ENCODE measurements at places on chromosomes 13 and 19.

DNA sequence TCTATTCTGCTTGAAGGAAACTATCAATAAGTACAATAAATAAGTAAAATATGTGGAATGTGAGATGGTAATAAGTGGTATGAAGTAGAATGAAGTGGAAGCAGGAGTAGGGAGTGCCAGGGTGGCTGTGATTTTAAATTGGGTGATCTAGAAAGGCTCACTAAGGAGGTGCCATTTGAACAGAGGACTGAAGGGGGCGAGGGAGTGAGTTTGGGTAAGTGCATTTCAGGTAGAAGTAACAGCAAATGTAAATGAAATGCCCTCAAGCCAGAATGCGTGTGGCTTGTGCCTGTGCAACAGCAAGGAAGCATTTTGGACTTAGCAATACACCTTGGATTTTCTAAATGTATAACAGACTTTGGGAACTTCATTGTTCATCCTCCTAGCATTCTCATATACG lies 77.1 kb downstream of the CCNA1 start:
- no peak overlapping the region for H3K27ac ChIP-seq
- no peak for DNase-seq
- no peaks in the 10 kb centered on the region for H3K4me1 ChIP-seq
- peaks cover 13% of the 10 kb centered on the region for H3K27me3 ChIP-seq
- no peak overlapping the region for H3K4me3 ChIP-seq

DNA sequence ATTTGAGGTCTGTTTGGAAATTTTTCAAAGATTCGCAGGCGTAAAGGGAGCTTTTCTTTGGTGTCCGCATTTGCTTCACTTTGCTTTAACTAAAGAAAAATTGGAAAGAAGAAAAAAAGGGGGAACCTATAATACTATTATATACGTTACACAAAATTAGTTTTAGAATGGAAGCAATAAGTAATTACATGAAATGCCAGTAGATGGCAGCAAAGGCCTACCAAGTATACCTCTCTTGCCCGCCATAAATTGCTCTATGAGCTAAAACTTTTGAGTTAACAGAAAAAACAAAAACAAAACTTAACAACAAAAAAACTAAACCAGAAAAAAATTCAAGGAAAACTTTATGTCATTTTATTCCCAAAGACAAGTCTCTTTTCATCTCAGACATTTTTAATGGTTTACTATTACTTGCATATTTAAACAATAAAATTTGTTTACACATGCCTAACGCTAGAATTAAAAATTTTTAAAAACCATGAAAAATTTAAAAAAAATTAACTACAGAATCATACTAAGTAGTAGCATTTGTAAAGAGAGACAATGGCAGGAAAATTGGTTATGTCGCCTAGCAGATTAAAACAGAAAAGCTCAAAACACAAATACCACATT lies 271.4 kb downstream of the NALCN start:
- H3K27ac ChIP-seq: no peak overlapping the region
- peaks cover 9% of the 10 kb centered on the region for H3K4me1 ChIP-seq
- no peaks in the 10 kb centered on the region for H3K36me3 ChIP-seq
- H3K27me3 ChIP-seq: no peaks in the 10 kb centered on the region
- no peak for DNase-seq

DNA sequence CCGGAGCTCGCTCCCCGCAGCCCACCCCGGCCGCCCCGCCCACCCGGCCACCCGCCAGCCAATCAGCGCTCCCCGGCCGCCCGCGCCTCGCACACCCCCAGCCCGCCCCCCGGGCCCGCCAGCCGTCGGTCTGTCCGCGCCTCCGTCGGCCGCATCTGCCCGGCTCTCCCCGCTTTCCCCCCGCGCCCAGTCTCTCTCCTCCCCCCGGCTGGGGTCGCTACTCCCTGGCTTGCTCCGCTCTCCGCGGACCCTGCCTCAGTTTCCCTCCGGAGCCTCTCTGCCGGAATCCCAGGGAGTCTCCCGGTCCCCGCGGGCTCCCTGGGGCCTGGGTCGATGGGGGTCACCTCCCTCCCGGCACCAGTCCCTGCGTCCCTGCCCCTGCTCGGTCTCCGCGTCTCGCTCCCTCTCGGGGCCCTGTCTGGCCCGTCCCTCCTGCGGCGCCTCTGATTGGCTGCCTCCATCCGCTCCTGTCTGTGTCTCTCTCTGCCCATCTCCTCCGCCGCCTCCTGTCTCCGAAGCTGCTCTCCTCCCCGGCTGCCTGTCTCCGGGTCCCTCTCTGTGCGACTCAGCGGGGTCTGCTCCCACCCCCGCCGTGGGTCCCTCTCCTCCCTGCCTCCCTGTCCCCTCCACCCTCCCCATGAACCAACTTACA lies 484 bp downstream of the IL11 start:
- peaks cover 94% of the 10 kb centered on the region for H3K27me3 ChIP-seq
- DNase-seq: no peak
- H3K36me3 ChIP-seq: peaks cover 31% of the 10 kb centered on the region
- H3K27ac ChIP-seq: peak overlapping the region; percentile 53

- peaks cover 21% of the 10 kb centered on the region for H3K27me3 ChIP-seq
- peak overlapping the region; percentile 37 for H3K4me3 ChIP-seq
- peak overlapping the region; percentile 69 for H3K27ac ChIP-seq
- peaks cover 7% of the 10 kb centered on the region for H3K36me3 ChIP-seq
- DNase-seq: peak; percentile 92
Measured at GRCh38 chr19:39237200-39238184, 7.3 kb downstream of the IFNL3 start.

- no peak overlapping the region for H3K4me3 ChIP-seq
- peaks cover 40% of the 10 kb centered on the region for H3K27me3 ChIP-seq
- no peaks in the 10 kb centered on the region for H3K36me3 ChIP-seq
- no peak overlapping the region for H3K27ac ChIP-seq
- no peaks in the 10 kb centered on the region for H3K4me1 ChIP-seq
Measured at GRCh38 chr13:113123226-113124201, 915 bp downstream of the F10 start.

GRCh38 chr13:31131470-31131961 lies 30.2 kb downstream of the HSPH1 start:
- H3K27ac ChIP-seq: no peak overlapping the region
- no peak overlapping the region for H3K4me3 ChIP-seq
- DNase-seq: no peak
- no peaks in the 10 kb centered on the region for H3K4me1 ChIP-seq
- H3K36me3 ChIP-seq: peaks cover 18% of the 10 kb centered on the region
- H3K27me3 ChIP-seq: peaks cover 29% of the 10 kb centered on the region

DNA sequence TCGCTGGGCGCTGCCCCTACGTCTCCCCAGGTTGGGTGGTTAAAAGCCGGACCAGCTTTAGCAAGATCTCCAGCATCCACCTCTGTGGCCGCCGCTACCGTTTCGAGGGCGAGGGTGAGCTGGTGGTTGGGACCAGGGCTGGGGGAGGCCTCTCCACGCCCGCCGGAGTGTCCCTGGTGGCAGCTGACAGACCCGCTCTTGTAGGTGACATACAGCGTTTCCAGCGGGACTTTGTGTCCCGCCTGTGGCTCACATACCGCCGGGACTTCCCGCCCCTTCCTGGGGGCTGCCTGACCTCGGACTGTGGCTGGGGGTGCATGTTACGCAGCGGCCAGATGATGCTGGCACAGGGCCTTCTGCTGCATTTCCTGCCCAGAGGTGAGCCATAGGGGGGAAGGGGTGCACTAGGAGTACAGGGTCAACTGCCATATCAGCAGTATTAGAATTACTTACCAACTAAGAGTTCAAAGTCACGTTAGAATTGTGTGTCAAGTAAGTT lies 1.1 kb downstream of the ATG4D start:
- H3K4me1 ChIP-seq: no peaks in the 10 kb centered on the region
- DNase-seq: no peak
- peaks cover 12% of the 10 kb centered on the region for H3K27me3 ChIP-seq
- H3K4me3 ChIP-seq: peak overlapping the region; percentile 73
- H3K36me3 ChIP-seq: peaks cover 21% of the 10 kb centered on the region

- no peak overlapping the region for H3K4me3 ChIP-seq
- H3K4me1 ChIP-seq: no peaks in the 10 kb centered on the region
- H3K36me3 ChIP-seq: no peaks in the 10 kb centered on the region
Measured at GRCh38 chr13:100068133-100068931, 20.6 kb upstream of the PCCA start.

- DNase-seq: no peak
- no peaks in the 10 kb centered on the region for H3K27me3 ChIP-seq
- peaks cover 13% of the 10 kb centered on the region for H3K36me3 ChIP-seq
Measured at GRCh38 chr19:1947651-1948209, 6.8 kb downstream of the CSNK1G2 start.

DNA sequence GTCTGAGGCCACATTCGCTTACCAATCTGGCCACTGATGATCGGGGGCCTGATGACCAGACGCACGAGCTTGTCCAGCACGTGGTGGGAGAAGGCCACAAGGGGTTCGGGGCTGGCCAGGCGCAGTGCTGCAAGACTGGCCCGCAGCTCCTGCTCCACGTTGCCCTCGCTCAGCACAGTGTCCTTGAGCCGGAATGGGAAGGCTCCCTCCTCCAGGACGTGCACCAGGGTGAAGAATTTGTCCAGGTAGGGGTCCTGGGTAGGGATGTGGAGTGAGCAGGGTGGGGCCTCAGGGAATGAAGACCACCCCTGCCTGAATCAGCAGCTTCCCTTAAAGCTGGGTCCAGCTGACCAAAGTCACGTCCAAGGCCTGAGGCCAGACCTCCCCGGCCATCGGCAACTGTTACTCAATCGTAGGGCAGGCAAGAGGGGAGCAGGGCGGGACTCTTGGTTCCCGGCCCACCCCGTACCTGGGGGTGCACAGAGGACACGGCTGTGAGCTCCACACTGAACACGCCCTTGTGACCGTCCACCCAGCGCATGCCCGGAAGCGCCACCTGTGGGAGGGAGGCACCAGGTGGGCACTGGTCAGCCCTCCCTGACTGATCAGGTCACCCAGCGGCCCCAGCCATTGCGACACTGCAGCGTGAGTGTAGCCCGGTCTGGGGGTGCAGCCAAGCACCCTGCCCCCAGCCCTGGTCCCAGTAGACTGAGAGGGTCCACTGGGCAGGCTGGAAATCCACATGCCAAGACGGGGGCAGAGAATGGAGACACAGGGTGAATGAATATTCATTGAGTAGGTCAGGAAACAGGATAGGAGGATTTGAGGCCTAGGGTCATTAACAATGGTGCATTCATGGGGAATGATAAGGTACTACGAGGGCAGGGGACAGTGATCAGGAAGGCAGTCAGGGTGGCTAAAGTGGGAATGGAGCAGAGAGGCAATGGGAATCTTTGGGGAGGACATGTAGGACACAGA lies 2.8 kb upstream of the ANGPTL8 start:
- H3K27me3 ChIP-seq: no peaks in the 10 kb centered on the region
- no peak overlapping the region for H3K4me3 ChIP-seq
- no peaks in the 10 kb centered on the region for H3K4me1 ChIP-seq
- peaks cover 10% of the 10 kb centered on the region for H3K36me3 ChIP-seq

DNA sequence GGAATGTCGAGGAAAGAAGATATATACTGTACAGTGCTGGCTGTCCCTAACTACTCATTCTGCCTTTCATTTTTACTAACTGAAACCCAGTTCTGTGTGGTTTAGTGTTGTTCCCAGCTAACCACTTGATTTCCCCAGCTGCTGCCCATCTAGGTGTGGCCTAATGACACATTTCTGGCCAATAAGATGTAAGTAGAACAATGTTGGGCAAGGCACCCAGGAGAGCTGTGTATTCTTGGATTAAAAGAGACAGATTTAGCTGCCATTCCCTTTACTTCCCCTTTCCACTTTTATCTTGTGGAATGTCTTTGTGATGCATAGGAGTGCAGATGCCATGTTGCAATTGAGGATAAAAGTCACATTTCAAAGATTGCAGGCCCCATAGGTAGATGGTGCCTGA lies 28.3 kb upstream of the PCDH9 start:
- no peaks in the 10 kb centered on the region for H3K36me3 ChIP-seq
- no peaks in the 10 kb centered on the region for H3K4me1 ChIP-seq
- H3K27me3 ChIP-seq: no peaks in the 10 kb centered on the region
- H3K4me3 ChIP-seq: no peak overlapping the region
- no peak for DNase-seq

- H3K27ac ChIP-seq: no peak overlapping the region
- H3K4me3 ChIP-seq: no peak overlapping the region
- no peaks in the 10 kb centered on the region for H3K27me3 ChIP-seq
Measured at GRCh38 chr13:112768795-112769481, 79.1 kb downstream of the ATP11A start.

DNA sequence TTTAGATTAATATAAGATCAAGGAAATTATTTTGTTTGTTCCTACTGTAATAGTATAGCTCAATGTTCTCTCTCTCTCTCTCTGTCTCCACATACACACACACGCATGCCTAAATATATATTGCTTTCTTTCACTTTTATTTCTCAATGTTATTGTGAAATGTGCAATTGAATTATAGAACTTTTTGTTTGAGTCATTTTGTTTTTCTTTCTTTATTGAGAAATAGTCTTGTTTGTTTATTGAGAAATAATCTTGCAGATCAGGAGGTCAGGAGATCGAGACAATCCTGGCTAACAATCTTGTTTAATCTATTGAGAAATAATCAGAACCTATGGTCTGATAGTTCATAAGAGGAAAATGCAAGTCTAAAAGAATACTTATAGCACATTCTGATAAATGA lies 1581.3 kb downstream of the EFNB2 start:
- no peaks in the 10 kb centered on the region for H3K4me1 ChIP-seq
- H3K36me3 ChIP-seq: no peaks in the 10 kb centered on the region
- no peak for DNase-seq
- H3K27me3 ChIP-seq: no peaks in the 10 kb centered on the region

DNA sequence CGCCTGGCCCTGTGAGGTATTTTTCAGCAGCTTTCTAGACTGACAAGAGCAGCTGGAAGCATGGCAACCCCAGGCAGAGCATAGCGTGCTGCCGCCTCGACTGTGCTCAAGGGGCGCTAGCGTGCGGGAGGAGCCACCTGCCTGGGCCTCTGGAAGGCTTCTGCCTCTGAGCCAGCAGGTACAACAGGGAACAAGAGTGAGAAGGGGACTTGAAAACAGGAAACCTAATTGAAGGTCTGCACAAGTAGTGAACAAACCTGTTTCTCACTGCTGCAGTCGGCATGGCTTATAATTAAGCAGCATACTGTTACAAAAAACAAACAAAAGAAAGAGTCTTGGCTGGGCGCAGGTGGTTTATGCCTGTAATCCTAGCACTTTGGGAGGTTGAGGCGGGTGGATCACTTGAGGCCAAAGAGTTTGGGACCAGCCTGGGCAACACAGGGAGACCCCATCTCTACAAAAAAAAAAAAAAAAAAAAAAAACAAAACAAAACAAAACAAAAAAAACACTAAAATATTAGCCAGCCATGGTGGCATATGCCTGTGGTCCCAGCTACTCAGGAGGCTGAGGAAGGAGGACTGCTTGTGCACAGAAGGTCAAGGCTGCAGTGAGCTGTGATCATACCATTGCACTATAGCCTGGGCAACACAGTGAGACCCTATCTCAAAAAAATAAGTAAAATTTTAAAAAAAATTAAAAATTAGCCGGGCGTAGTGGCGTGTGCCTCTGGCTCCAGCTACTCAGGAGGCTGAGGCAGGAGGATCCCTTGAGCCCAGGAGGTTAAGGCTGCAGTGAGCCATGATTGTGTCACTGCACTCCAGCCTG lies 12.6 kb upstream of the GARRE1 start:
- H3K36me3 ChIP-seq: peaks cover 10% of the 10 kb centered on the region
- no peak overlapping the region for H3K4me3 ChIP-seq
- H3K4me1 ChIP-seq: peaks cover 9% of the 10 kb centered on the region
- peak overlapping the region; percentile 29 for H3K27ac ChIP-seq
- peak; percentile 92 for DNase-seq
